ENCODE measurements at places on chromosomes 5 and 9.

- H3K4me1 ChIP-seq, result peaks cover 8% of the 10 kb centered on the region
- no peak overlapping the region for H3K4me3 ChIP-seq
- H3K27ac ChIP-seq, result no peak overlapping the region
- peaks cover 19% of the 10 kb centered on the region for H3K27me3 ChIP-seq
These were observed 266.4 kb upstream of the IRX4 start for GRCh38 chr5:2149195-2149539.

GRCh38 chr9:34662526-34663302, at the start of gene CCL27:
Gene CCL27 (minus strand): TSS chr9:34662657. CDS start chr9:34662633, 24 bp downstream.
- no peaks in the 10 kb centered on the region for H3K27me3 ChIP-seq
- H3K36me3 ChIP-seq, result peaks cover 5% of the 10 kb centered on the region
- DNase-seq, result no peak
- peak within 1 kb of the TSS; percentile 29 for H3K4me3 ChIP-seq

GRCh38 chr9:94554439-94555331, at the start of gene PCAT7:
Gene PCAT7 (plus strand): TSS chr9:94555083.
- peaks cover 18% of the 10 kb centered on the region for H3K4me1 ChIP-seq
- no peak within 1 kb of the TSS for H3K27ac ChIP-seq
- H3K4me3 ChIP-seq, result no peak within 1 kb of the TSS
- DNase-seq, result peak; percentile 81
- H3K27me3 ChIP-seq, result no peaks in the 10 kb centered on the region

GRCh38 chr9:120343416-120343815, 236.6 kb downstream of the CDK5RAP2 start:
- no peaks in the 10 kb centered on the region for H3K36me3 ChIP-seq
- no peak for DNase-seq
- no peaks in the 10 kb centered on the region for H3K4me1 ChIP-seq
- peaks cover 6% of the 10 kb centered on the region for H3K27me3 ChIP-seq
- no peak overlapping the region for H3K4me3 ChIP-seq

GRCh38 chr5:123874600-123875201, 362.7 kb downstream of the CSNK1G3 start:
- H3K27me3 ChIP-seq, result peaks cover 20% of the 10 kb centered on the region
- peak overlapping the region; percentile 43 for H3K4me3 ChIP-seq
- no peaks in the 10 kb centered on the region for H3K36me3 ChIP-seq
- no peak for DNase-seq
- peak overlapping the region; percentile 35 for H3K27ac ChIP-seq

DNA sequence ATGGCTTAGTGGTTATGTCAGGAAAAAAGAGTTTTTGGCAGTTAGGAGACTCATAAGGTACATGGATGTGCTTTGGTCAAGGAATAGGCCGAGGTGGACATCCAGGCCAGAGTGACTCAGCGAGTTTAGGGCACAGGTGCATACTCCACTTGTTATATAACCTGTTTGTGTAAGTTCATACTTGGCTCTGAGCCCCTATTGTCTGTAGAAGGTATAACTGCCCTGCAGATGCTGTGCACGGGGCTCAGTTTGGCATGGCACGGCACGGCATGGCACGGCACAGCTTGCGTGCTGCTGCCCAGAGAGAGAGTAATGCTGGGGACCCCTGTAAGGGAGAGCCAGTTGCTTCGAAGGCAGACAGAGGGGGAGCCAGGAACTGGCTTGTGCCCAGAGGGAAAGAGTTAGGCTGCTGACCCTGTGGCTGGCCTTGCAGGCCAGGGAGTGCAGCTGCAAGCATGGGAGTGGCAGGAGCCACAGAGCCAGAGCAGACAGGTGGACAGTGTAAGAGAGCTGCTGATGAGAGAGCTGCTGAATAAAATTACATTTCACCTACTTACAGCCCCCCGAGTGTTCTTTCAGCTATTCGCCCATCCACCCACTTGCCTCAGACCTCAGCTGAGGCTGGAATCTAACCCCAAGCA, 32.2 kb downstream of the GCNT4 start:
- no peaks in the 10 kb centered on the region for H3K27me3 ChIP-seq
- H3K4me1 ChIP-seq, result no peaks in the 10 kb centered on the region
- no peak overlapping the region for H3K4me3 ChIP-seq
- H3K36me3 ChIP-seq, result no peaks in the 10 kb centered on the region
- DNase-seq, result no peak

DNA sequence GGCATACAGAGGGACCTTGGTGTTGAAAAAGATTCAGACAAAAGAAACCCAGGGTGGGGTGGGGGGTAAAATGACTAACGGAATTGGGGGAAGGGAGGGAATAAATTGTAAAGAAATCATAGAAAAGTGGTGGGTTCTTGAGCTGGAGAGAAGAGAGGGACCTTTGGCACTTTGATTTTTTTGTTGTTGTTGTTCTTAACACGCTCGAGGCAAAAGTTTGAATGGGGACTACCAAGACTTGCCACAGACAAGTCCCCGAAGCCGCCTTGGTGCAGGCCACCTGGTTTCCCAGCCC, 616 bp downstream of the VCAN start:
- DNase-seq, result no peak
- H3K27ac ChIP-seq, result peak overlapping the region; percentile 87
- peaks cover 42% of the 10 kb centered on the region for H3K27me3 ChIP-seq

DNA sequence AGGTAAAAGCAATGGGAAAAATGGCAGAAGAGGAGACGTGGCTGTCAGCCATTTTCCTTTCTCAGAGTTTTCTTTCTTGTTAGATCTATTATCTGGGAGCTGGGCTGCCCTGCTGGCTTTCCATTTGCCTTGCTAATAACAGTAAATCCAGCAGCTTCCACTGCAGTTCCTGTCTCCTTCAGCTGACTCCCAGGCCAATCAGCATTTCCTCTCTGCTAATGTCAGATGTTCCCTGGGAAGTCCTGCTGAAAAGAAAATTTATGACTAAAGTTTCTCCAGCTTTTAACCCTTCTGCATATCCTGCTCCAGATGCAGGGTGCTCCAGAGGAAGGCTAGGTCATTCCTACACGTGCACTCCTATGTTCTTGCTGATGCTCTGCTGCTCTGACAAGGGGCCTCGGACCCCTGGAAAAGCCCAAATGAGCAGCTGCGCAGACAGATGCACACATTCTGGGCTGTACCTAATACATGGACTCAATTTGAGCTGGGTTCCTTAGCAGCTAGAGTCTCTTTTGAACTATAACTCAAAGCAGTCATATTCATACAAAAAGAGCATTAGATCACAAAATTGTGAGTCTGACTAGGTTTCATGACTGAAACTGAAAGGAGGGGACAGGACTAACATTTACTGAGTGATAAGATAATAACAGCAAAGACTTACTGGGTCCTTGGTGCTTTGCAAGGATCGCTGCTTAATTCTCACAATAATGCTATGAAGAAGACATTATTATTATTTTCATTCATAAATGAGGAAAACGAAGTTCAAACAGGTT, 182.2 kb downstream of the MAPKAP1 start:
- no peak overlapping the region for H3K27ac ChIP-seq
- no peaks in the 10 kb centered on the region for H3K27me3 ChIP-seq
- no peak overlapping the region for H3K4me3 ChIP-seq
- no peak for DNase-seq
- peaks cover 7% of the 10 kb centered on the region for H3K36me3 ChIP-seq

DNA sequence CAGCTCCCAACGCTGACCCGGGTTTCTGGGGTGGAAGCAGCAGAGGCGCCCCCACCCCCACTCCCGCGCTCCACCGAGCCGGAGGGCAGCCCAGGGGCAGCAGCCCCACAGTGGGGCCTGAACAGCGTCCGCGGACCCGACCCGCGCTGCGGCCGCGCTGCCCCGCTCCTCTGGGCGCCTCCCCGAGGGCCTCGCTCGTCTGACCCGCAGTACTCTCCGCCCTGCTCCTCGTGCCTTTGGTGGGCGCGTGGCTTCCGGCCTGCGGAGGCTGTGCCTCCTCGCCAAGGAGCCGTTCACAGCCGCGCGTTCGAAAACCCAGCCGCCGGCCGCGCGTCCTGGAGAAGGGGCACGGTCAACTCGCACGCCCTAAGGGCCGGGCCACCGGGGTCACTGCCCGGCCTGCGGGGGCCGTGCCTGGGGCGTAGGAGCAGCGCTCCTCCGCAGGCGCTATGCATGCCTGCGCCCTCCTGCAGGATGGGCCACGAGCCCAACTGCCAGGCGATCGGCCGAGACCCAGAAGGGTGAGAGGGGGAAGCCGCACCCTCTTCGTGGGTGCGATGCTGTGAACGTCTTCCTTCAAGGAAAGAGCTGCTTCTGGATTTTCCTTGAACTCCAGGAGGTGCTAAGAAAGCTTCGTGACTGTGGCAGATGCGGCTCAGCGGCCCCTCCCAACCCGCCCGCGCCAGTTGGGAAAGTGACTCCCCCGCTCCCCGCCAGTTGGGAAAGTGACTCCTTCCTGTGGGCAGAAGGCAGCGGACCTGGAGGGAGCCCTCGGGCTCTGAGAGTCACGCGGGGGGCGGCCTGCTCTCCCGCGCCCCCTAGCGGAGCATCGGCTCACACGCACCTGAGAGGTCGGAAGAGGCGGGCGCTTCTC, 82.7 kb downstream of the HSD17B3 start:
- H3K27me3 ChIP-seq, result peaks cover 13% of the 10 kb centered on the region
- H3K4me1 ChIP-seq, result peaks cover 34% of the 10 kb centered on the region
- H3K36me3 ChIP-seq, result peaks cover 1% of the 10 kb centered on the region
- no peak overlapping the region for H3K27ac ChIP-seq

- peaks cover 3% of the 10 kb centered on the region for H3K36me3 ChIP-seq
- no peaks in the 10 kb centered on the region for H3K27me3 ChIP-seq
- H3K4me3 ChIP-seq, result peak overlapping the region; percentile 15
- peak overlapping the region; percentile 25 for H3K27ac ChIP-seq
- DNase-seq, result no peak
- peaks cover 19% of the 10 kb centered on the region for H3K4me1 ChIP-seq
These were observed 2.9 kb upstream of the ICE1 start for GRCh38 chr5:5419291-5420210.

GRCh38 chr5:41338136-41338675, 124.9 kb upstream of the C6 start:
- H3K36me3 ChIP-seq, result no peaks in the 10 kb centered on the region
- peaks cover 12% of the 10 kb centered on the region for H3K27me3 ChIP-seq
- no peak overlapping the region for H3K27ac ChIP-seq

GRCh38 chr5:102778478-102778877, 23.4 kb downstream of the PAM start:
- no peaks in the 10 kb centered on the region for H3K27me3 ChIP-seq
- DNase-seq, result no peak
- H3K4me1 ChIP-seq, result peaks cover 15% of the 10 kb centered on the region
- no peak overlapping the region for H3K27ac ChIP-seq
- no peak overlapping the region for H3K4me3 ChIP-seq

- H3K36me3 ChIP-seq, result peaks cover 6% of the 10 kb centered on the region
- H3K4me1 ChIP-seq, result peaks cover 15% of the 10 kb centered on the region
- peak overlapping the region; percentile 5 for H3K27ac ChIP-seq
- no peaks in the 10 kb centered on the region for H3K27me3 ChIP-seq
- DNase-seq, result no peak
These were observed 31.8 kb downstream of the ERMP1 start for GRCh38 chr9:5800969-5801738.

DNA sequence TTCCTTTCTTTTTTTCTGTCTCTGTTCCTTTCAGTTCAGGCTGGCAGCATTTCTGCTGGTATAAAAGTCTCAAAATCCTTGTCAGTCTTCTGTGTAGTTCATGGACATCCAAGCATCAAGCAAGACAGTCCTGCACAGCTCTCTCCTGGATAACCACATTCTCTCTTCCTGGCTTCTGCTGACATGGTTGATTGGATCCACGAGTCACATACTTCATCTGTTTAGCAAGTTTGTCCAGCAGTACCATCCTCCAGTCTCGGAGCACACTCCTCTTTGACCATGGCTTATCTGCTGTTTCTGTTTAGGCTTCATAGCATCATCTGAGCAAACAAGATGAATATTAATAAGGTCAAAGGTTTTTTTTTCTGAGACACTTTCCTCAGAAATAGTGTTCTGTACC, 220.8 kb downstream of the KDM4C start:
- no peak for DNase-seq
- H3K4me3 ChIP-seq, result no peak overlapping the region
- peaks cover 11% of the 10 kb centered on the region for H3K4me1 ChIP-seq
- H3K27ac ChIP-seq, result no peak overlapping the region
- no peaks in the 10 kb centered on the region for H3K27me3 ChIP-seq

GRCh38 chr9:37198039-37198729, 77.8 kb downstream of the ZCCHC7 start:
- H3K4me3 ChIP-seq, result no peak overlapping the region
- no peaks in the 10 kb centered on the region for H3K27me3 ChIP-seq
- no peak for DNase-seq
- H3K4me1 ChIP-seq, result peaks cover 32% of the 10 kb centered on the region

GRCh38 chr5:23482642-23483041, 24.8 kb upstream of the PRDM9 start:
- no peaks in the 10 kb centered on the region for H3K36me3 ChIP-seq
- DNase-seq, result no peak
- H3K4me3 ChIP-seq, result no peak overlapping the region
- no peaks in the 10 kb centered on the region for H3K4me1 ChIP-seq
- H3K27me3 ChIP-seq, result no peaks in the 10 kb centered on the region

GRCh38 chr5:78727786-78728761, 79.5 kb upstream of the LHFPL2 start:
- DNase-seq, result no peak
- H3K4me3 ChIP-seq, result no peak overlapping the region
- no peaks in the 10 kb centered on the region for H3K27me3 ChIP-seq
- no peaks in the 10 kb centered on the region for H3K36me3 ChIP-seq
- H3K27ac ChIP-seq, result peak overlapping the region; percentile 46

GRCh38 chr9:121281614-121282276, 13.8 kb downstream of the GSN start:
- H3K4me1 ChIP-seq, result peaks cover 63% of the 10 kb centered on the region
- no peaks in the 10 kb centered on the region for H3K36me3 ChIP-seq
- no peaks in the 10 kb centered on the region for H3K27me3 ChIP-seq
- no peak for DNase-seq
- H3K4me3 ChIP-seq, result no peak overlapping the region

DNA sequence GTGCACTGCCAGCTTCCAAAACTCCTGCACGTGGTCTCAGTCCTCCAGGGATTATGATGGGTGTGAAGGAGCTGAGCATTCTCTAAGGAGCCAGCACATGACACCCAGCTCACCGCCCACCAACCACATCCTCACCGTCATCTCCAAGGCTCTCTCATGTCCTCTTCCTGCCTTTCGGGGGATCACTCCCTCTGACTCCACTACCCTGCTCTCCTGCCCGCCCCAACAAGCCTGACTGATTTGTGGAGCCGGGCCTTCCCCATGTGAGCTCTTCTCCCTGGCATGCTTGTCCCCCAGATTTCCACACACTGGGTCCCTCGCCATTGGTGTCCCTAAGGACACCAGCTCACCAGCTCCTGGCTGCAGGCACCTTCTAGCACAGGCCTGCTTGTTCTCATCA, 1.9 kb downstream of the ABO start:
- H3K36me3 ChIP-seq, result no peaks in the 10 kb centered on the region
- DNase-seq, result peak; percentile 62
- peaks cover 57% of the 10 kb centered on the region for H3K27me3 ChIP-seq
- peaks cover 7% of the 10 kb centered on the region for H3K4me1 ChIP-seq
- H3K4me3 ChIP-seq, result no peak overlapping the region

DNA sequence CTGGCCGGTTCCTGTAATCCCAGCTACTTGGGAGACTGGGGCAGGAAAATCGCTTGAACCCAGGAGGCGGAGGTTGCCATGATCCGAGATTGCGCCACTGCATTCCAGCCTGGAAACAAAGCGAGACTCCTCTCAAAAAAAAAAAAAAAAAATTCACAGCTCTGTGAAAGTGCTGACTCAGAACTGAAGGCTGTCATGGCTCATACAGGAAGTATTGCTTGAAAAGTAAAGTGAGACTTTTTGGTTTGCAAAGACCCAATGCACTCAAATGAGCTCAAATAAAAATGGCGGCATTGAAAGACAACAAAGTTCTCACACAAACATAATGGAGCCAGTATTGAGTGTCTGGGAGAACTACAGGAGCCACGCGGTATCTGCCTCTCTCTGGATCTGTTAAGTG, 202.1 kb downstream of the FBXL7 start:
- no peaks in the 10 kb centered on the region for H3K27me3 ChIP-seq
- H3K36me3 ChIP-seq, result no peaks in the 10 kb centered on the region
- no peak overlapping the region for H3K4me3 ChIP-seq
- no peak for DNase-seq
- H3K4me1 ChIP-seq, result peaks cover 19% of the 10 kb centered on the region
